NCI-H1930 (cell line): ENCODE measurements at places on chromosomes 3 and 15.

GRCh38 chr3:189419683-189420082 is 211.5 kb upstream of the TP63 start:
- DNase-seq = no peak

- DNase-seq = no peak
These were observed 11.9 kb downstream of the LEKR1 start for GRCh38 chr3:156838035-156838434.

GRCh38 chr3:25719321-25719720 is 54.6 kb upstream of the TOP2B start:
- DNase-seq = no peak

- DNase-seq = no peak
These were observed 52.1 kb downstream of the EDEM1 start for GRCh38 chr3:5239602-5240001.

DNA sequence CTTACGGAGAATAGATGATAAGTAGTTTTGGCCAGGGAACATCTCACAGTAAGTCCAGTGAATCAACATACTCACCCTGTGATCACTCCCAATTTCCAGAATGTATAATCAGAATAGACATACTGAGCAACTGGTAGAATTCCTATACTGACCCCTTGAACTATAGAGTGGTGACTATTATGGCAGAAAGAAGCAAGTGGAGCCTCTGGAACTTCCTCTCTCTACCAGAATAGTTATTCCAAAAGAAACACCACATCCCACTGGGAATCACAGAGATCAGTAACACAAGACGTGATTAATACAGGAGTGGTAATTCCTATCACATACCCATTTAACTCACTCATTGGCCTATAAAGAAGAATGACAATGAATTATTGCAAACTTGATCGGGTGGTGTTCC is 50.1 kb upstream of the TRIM42 start:
- no peak for DNase-seq

DNA sequence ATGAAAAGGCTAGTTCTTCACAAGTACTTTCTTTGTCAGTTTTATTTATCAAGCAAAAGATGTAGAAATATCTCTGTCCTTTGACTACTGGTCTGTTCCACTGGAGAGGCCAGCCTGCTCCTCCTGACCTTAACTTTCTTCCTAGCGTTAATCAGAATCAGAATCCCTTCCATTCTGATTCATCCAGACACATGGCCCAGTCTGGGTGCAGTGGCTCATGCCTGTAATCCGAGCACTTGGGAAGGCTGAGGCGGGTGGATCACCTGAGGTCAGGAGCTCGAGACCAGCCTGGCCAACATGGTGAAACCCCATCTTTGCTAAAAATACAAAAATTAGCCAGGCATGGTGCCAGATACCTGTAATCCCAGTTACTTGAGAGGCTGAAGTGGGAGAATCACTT is 32.0 kb upstream of the MANF start:
- DNase-seq = no peak

GRCh38 chr3:160735826-160736225 is 20.2 kb upstream of the PPM1L start:
- DNase-seq = no peak
